ENCODE measurements at places on chromosomes 1 and 21.

GRCh38 chr1:232952514-232953499, 2.4 kb downstream of the NTPCR start:
- peak; percentile 68 for DNase-seq

- no peak for DNase-seq
Observed at GRCh38 chr1:5832916-5833895, 159.0 kb downstream of the NPHP4 start.

- no peak for DNase-seq
Observed at GRCh38 chr1:2271841-2272655, 43.9 kb downstream of the SKI start.

DNA sequence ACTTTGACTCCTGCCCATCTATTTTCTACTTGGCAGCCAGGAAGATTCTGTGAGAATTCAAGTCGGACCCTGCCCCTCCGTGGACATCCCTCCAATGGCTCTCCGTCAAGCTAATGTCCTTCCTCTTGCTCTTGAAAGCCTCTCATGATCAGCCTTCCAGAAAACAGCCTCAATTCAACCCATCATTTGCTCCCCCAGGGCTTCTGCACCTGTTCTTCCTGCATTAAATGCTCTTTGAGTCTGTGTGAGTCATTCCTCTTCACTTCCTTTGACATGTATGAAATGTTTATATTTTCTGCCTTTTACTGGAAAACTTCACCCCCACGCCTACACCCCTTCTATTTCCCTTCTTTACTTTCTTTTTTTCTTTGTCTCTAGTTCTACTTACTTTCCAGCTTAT, 734.1 kb upstream of the ZP4 start:
- DNase-seq = no peak

GRCh38 chr1:199780948-199781670, 246.4 kb upstream of the NR5A2 start:
- no peak for DNase-seq

DNA sequence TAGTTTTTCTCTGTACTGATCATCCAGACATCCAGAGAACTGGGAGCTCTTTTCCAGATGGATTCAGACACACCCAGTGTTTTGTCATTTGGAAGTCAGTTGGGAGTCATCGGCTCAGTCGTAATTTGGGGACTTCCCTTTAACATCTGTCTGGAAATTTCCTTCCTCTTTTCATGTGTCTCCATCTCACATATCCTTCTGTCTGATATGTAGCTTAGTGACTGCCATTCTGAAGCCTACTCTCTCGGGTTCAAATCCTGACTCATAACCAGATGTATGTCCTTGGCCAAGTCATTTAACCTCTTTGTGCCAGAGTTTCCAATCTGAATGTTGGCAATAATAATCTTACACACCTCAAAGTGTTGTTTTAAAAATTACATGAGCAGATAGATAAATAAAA, 3.0 kb downstream of the MORC3 start:
- DNase-seq = no peak

- peak; percentile 84 for DNase-seq
Observed at GRCh38 chr1:150061632-150062101, 5.9 kb upstream of the VPS45 start.

DNA sequence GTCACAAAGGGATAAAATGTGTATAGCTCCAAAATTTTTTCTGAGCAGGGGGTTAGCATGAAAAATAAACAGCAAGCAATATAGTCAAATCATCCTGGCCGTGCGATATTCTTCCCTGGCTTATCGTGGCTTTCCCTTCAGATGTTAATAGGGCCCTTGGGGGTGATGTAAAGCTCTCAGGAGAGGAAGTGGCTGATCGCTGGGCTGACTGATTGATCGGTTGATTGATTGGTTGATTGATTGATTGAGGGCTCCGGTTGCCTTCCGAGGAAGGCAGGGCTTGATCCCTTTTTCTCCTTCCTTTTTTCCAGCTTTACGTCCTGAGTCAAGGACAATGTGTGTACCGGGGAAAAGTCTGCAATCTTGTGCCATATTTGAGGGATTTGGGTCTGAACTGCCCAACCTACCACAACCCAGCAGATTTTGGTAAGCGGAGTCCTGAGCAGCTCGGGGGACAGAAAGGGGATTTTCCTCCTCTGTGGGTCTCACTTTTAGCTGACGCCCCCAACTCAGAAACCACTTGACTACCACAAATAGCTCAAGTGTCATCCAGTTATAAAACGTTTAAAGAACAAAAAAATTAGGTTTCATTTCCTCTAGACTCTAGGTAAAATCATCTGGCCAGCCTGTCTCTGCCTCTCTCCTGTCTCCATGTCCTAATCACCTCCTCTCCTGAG, 29.5 kb downstream of the TFF3 start:
- no peak for DNase-seq

DNA sequence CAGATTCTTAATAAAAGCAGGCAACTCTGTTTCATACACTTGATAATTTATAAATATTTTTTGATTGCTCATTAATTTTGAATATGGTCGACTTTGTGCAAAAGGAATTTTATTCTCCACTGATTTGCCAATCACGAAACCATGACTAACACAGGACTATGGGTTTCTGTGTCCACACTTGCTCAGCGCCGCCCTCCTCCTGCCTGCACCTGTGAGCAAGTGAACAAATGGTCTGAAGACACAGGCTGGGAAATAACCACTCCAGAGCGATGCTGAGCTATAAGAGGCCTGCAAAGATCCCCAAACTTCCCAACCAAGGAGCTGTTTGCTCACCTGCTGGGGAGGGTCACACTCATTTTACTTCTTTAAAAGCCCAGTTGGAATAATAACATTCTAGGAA, 19.6 kb downstream of the ABCB10 start:
- no peak for DNase-seq

DNA sequence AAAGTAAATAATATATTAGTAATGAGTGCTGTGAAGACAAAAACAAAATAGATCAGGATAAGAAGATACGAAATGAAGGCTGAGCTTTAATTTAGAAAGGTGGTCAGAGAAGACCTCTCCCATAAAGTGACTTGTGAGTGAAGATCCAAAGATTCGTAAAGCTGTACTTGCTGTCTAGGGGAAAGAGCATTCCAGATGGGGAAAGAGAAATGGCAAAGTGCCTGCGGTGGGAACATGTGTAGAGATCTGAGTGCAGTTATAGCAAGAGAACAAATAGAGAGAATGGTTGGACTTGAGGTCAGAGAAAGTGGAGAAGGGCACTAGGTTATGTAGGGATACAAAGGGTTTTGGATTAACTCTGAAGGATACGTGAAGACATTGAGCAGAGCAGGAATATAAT, 60.6 kb downstream of the NUF2 start:
- no peak for DNase-seq

GRCh38 chr1:31593136-31593665, 16.9 kb downstream of the TINAGL1 start:
- DNase-seq = no peak

DNA sequence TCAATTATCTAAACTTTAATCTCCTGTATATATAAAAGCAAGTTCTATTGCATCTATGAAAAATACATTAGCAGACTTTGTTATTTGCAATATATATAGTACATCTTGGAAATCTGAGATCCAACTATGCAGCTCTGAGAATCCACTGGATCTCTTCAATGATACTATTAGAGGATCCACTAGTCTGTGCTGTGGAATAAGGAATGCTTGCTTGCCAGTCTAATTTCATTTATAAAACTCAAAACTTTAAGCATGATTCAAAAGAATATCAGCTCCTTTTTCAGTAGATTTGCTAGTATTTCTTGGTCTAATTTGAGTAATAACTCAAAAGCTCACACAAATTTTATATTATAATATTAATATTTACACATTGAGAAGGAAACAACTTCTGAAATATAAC, 115.1 kb downstream of the SPATA6 start:
- no peak for DNase-seq

DNA sequence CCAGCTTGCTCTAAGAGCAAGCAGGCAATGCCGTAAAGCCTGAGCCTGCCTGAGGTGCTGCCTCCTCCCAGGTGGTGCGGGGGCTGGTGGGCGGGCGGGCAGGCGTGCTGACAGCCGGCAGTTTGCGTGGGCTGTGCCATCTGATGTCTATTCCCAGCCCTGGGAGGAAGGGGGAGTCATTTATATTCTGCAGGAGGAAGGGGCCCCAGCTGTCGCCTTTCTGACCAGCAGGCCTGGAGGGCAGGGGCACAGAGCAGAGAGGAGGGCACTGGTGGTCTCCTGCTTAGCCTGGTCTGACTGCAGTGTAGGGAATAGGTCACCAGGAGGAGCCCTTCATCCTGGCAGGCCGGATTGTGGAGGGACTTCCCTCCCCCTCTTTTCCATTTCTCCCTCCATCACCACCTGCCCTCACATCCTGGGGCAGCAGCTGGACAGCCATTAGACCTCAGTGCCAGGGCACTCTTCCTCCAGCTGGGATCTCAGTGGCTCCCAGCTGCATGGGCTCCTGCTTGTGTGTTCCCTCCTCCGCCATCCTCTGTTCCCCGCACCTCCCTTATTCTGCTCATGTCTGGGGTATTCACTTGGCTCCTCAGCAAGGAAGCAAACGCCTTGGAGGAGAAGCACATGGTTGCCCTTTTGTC, 4.4 kb downstream of the CYB561D1 start:
- DNase-seq = peak; percentile 50

- no peak for DNase-seq
Observed at GRCh38 chr1:220992705-220993052, 113.4 kb downstream of the HLX start.

DNA sequence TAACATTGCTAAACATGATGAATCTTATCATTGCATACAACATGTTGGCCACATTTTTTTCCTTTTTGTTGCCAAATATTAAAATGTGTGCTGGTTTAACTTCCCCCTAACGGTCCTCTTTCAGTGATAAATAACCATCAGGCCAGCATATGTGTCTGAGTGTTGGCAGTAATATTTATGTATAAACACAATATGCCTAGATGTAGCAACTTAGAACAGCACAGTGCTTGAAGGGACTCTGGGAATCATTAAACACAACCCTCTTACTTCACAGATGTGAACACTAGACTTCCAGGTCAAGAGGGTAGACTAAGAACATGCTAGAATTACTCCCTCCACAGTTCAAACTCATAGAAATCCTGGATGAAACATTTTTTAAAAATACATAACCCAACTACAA, 581.8 kb downstream of the PLPP3 start:
- DNase-seq = no peak

DNA sequence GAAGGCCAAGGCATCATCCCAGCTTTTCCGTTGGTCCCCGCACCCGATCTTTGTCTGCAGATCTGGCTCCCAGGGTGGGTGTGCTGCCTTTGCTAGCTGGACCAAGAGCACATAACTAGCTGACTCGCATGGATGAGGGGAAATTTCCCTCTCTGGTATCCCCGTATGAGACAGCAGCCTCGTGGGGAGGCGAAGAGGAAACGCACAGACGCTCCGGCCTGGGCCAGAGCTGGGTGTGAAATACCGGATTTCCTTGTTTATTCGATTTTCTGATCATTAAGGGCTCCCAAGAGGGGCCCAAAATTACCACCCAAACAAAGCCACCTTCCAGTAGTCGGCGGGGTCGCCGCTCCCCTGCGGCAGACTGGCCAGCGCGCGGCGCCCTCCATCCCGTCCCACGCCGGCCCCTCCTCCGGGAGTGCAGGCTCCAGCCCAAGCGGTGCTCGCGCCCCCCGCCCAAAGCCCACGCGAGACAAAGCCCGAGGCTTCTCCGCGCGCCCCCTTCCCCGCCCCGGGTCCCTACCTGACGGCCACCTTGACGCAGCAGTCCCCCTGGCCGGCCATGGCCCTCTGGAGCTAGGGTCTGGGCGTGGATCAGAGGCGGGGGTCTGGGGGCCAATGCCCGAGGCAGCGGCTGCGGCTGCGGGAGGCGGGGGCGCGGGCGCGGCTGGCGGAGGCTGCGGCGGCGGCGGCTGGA, 546 bp downstream of the KIF21B start:
- no peak for DNase-seq

DNA sequence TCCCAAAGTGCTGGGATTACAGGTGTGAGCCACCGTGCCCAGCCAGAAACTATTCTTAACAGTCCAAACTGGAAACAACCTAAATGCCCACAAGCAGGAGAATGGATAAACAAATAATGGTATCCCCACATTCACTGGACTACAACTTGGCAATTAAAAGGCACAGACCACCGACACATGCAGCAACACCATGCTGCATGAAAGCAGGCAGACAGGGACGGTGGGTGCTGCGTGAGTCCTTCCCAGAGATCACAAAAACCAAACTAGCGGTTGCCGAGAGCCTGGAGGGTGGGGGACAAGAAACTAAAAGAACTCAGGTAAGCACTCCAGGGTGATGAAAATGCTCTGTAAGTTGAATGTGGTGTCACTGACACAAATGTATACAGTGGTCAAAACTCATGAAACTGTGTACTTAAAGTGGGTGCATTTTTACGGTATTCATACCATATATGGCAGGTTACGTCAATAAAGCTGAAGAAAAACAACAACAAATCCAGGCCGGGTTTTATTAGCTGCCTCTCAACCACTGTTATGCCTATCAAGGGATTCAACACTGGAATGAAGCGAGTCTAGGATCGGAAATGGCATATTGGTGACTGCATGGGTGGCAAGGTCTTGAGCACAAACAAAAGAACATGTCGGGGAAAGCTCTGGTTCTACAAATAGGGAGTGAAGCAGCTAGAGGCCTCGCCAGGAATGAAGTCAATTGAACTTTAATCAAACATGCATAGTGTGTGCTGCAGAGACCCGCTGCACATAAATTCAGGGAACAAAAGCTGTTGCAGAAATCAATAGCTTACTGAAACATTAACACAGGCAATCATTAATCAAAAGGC, 52.4 kb downstream of the SLC45A1 start:
- DNase-seq = no peak

DNA sequence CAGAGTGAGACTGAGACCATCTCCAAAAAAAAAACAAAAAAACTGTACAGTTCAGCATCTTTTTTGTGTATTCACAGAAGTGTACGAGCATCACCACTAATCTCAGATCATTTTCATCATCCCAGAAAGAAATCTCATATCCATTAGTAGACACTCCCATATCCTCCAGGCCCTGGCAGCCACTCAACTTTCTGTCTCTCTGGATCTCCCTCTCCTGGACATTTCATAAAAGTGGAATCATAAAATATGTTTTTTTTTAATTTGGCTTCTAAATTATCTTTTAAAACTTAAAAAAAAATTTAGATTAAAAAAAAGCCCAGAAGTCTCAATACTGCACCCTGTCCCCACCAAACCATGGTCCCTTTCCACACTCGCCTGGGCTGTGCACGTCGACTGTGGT, 22.1 kb downstream of the RIPPLY3 start:
- DNase-seq = peak; percentile 26

DNA sequence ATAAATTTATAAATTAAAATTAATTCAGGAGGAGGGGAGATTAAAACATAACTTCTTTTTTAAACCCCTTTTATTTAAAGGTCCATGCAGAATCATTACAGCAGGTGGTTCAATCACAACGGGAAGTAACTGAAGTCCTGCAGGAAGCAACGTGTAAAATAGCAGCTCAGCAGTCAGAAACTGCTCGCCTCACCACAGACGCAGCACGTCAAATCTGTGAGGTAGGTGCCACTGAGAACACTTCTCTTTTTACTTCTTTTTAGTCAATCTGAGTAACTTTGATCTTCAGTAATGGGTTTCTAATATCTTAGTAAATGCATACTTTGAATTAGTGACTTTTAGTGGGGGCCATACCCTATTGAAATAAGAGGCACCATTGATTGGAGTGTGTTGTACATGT, 87.0 kb downstream of the CEP350 start:
- no peak for DNase-seq

Data from SK-MEL-5 (cell line).